Lower leg skin (tissue), 4 donors: ENCODE measurements at places on chromosomes 16 and 17. TPM values are rescaled to one million over a fixed set of nuclear protein-coding genes. Genes with fewer than 3 reads are reported as not detected.
A peak's percentile ranks its signal among the peaks of the same experiment; 100 is the strongest.

DNA sequence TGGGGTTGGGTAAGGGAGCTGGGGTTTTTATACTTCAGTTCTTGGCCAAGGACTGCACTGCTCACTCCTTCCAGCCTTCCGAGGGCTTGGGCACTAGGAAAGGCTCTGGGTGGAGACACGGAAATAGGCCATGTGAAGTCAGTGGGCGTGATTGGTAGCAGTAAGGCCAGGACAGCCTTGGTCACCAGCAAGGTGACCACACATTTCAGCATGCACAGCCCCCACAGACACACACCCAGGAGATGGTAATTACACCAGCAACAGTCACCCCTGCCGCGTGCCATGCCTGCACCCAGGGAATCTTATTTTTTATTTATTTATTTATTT, 252.5 kb downstream of the SEC14L1 start:
- DNase-seq, result no peak

- DNase-seq, result no peak
Observed at GRCh38 chr17:49738456-49739163, 25.3 kb downstream of the FAM117A start.

DNA sequence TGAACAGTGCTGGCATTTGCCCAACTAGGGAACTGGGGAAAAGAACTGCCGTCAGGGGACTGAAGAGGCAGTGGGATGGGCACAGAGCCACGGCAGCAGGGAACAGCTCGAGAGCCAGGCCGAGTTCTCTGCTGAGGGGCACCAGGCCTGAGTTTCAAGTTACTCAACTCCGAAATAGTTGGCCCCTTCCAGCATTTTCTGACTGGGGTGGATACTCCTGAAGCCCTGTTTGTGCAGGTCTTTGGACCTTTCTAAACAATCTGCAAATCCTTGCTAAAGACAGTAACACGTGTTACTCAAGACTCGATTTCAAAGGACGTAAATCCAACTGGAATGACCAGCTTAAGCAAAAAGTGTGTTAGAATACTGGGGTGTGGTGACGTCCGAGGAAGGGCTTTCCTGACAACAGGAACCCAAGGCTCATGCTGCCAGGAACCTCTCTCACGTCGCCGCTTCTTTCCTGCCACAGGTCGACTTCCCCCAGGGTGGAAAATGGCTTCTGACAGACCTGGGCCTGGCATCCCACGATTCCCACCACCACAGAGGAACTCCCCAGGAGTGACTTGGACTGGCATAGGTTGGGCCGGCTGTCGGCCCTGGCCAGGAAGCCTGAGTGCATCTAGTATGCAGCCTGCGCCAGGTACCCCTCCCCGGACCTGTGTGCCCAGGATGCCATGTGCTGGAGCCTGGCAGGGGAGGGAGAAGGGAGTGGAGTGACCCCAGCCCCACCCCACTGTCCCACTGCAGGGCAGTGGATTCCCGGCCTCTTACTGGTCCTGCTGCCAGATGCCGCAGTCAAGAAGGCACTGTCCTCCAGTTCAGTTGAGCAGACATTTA, 71.9 kb downstream of the N4BP1 start:
- no peak for DNase-seq

DNA sequence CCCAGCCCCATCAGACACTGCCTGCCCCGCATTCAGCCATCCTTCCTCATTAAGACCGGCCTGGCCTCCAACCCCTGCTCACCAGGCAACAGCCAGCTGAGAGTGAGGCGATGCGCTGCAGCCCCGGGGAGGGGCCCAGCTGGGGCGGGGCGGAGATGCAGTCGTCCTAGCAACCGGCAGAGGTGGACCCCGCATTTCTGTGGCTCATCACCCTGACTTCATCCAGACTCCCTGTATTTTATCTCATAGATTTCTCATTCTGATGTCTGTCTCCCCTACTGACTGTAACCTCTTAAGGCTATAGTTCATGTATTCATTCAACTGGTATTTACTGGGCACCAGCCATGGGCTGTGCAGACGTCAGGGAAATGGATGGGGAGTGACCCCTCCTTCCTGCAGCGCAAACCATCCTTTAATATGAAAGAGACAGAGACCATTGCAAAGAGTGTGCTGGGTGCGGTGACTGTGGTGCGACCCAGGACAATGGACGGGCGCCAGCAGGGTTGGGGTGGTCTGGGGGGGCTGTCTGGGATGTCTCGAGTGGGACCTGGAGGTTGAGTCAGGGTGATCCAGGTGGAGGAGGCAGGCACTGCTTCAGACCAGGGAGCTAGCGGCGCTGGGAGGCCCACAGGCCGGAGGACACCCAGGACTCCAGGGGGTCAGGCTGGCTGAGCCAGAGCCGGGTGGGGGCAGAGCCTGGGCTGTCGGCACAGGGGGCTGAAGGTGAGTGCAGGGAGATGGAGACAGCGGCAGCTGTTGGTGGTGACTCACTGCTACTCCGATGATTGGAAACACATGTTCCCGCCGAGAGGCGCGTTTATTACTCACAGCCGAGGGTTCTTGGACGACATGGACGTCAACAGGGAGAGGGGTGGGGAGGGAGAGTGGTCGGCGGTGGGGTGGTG, 10.5 kb upstream of the TIMP2 start:
- peak; percentile 73 for DNase-seq

GRCh38 chr17:79003661-79004411, 5.7 kb downstream of the CANT1 start:
- DNase-seq, result peak; percentile 72

DNA sequence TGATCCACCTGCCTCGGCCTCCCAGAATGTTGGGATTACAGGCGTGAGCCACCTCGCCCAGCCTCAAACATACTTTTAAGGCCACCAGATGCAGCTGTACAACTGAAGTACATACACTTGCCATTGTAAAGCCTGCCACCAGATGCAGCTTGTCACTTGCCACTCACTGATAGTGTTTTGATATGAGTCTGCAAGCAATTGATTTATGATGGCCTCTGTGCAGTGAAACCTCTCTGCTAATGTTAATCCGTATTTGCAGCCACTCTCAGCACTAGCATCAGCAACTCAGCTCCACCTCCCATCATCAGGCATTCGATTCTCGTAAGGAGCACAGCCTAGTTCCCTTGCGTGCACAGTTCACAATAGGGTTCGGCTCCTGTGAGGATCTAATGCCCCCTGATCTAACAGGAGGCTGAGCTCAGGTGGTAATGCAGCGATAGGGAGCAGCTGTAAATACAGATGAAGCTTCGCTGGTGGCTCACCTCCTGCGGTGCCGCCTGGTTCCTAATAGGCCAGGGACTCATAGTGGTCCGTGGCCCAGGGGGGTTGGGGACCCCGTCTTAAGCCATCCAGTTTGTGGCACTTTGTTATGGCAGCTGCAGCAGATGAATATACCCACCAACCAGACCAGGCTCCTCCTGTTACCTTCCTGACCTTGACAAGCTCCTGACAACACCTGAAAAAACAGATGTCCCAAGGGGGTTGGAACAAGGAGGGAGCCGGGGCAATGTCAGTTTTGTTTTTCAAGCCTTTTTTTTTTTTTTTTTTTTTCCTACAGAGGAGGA, 1.3 kb upstream of the HERPUD1 start:
- DNase-seq, result no peak

TMEM220 gene
- 2.8 TPM for total RNA-seq

- DNase-seq, result no peak
Observed at GRCh38 chr16:19563377-19563776, 7.9 kb downstream of the VPS35L start.

DNA sequence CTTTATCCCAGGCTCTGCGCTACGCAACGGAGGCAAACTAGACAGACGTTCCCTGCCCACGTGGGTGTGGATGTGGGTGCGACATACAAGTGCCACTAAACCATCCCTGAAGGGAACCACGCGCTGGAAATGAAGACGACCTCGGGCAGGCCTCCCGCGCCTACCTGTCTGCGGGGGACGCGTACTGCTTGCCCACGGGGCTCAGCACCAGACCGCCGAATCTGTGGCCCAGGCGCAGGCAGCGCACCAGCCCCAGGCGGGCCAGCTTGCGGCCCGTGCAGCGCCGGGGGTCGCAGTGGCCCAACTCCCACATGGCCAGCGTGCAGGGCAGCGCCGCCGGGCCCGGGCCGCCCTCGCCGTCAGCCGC, 480 bp downstream of the TSR3 start:
- no peak for DNase-seq

GRCh38 chr17:76088868-76089576, 10.0 kb downstream of the ZACN start:
- DNase-seq, result no peak

DNA sequence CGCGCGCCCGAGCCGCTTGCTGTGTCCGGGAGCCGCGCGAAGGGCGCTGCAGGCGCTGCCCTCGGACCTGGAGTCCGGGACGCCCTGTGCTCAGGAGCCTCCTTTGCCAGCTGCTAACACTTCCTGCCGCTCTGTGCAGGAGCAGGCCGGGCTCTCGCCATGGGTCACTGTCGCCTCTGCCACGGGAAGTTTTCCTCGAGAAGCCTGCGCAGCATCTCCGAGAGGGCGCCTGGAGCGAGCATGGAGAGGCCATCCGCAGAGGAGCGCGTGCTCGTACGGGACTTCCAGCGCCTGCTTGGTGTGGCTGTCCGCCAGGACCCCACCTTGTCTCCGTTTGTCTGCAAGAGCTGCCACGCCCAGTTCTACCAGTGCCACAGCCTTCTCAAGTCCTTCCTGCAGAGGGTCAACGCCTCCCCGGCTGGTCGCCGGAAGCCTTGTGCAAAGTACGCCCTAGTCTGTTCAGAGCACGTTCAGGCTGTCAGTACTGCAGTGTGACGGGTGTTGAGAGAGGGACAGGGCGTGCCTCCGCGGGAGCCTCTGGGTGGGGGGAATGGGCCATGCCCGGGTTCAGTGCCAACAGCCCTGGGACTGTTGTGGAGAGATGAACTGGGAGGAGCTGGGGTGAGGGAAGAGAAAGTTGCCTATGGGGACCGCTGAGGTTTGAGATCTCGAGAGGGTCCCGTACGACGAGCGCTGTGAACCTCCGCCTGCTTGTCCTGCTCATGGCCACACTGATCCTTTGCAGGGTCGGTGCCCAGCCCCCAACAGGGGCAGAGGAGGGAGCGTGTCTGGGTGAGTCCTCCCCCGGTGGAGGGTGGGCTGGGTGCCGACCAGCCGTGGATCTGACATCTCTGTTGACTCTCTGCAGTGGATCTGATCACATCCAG, 1.3 kb downstream of the ZNF276 start:
- DNase-seq, result peak; percentile 86

NOD2 gene
- 36.8 TPM for total RNA-seq

GRCh38 chr17:31724026-31724425, 135.0 kb downstream of the COPRS start:
- no peak for DNase-seq

PRSS27 gene
- total RNA-seq, result 1.3 TPM

- no peak for DNase-seq
Observed at GRCh38 chr17:9211133-9211765, 189.9 kb downstream of the NTN1 start.

WDR81 gene
- 43.3 TPM for total RNA-seq

DNAI2 gene
- total RNA-seq, result not detected

DNA sequence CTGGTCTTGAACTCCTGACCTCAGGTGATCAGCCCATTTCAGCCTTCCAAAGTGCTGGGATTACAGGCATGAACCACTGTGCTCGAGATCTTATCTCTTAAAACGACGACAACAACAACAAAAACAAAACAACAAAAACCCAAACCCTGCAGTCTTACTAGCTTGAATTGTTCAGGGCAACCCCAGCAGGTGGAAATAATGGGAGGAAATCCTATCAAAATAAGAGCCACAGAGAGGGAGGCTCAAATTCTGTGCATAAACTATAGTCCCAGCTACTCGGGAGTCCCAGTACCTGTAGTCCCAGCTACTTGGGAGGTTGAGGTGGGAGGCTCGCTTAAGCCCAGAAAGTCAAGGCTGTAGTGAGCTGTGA, 16.5 kb upstream of the ATP6V0A1 start:
- DNase-seq, result no peak

GNGT2 gene
- not detected for total RNA-seq

GRCh38 chr17:7133424-7133823, 18.8 kb upstream of the ASGR2 start:
- DNase-seq, result no peak

GRCh38 chr16:50532576-50532975, 15.6 kb upstream of the NKD1 start:
- no peak for DNase-seq

- no peak for DNase-seq
Observed at GRCh38 chr17:63369233-63369632, 76.9 kb downstream of the CYB561 start.

DNA sequence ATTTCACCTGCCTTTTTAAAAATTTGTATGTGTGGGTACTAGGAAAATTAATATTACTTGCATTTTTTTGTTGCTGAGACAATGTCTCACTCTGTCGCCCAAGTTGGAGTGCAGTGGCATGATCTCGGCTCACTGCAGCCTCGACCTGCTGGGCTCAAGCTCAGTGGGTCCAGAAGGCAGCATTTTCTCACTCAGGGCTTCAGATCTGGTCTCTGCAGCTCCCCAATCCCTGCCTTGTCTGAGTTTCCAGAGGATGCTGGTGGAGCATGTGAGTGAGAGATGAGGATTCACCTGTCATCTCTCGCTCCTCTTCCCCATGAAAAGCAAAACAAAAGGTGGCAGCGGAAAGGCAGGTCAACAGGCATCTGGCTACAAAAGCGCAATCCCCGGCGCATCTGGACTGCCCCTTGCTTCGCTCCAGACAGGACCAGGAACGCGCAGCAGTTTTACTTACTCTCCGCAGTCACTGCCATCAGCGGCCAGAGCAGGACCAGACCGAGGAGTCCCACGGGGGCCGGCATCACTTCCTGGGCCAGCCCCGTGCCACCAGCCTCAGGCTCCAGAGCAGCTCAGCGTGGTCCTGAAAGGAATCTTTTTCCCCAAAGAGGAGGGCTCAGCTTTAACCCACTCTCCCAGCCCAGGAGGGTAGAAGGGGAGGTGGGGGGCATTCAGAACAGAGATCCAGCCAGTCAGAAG, 59.9 kb downstream of the LITAF start:
- DNase-seq, result no peak

DNA sequence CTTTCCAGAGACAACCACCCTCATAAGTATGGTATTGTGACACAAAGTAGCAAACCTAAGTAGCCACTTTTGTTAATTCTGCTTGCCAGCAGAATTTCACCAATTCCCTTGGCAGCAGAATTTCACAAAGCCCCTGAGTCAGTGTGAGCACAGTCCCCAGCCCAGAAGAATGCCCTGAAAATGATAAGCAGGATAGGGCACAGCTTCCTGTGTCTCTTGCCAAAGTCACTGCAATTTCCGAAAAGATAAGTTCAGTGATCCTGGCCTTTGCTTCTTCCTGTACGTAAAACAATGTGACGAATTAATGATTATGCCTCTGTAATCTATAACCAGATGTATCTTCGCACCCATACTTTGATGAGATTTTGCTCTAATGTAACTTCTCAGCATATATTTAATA, 16.0 kb upstream of the WIPF2 start:
- DNase-seq, result no peak

GRCh38 chr17:72447251-72447640, 326.4 kb downstream of the SOX9 start:
- no peak for DNase-seq

- DNase-seq, result no peak
Observed at GRCh38 chr17:28864991-28865849, 10.4 kb downstream of the ERAL1 start.
